HepG2 (cell line): ENCODE measurements at places on chromosomes 6 and 20.

DNA sequence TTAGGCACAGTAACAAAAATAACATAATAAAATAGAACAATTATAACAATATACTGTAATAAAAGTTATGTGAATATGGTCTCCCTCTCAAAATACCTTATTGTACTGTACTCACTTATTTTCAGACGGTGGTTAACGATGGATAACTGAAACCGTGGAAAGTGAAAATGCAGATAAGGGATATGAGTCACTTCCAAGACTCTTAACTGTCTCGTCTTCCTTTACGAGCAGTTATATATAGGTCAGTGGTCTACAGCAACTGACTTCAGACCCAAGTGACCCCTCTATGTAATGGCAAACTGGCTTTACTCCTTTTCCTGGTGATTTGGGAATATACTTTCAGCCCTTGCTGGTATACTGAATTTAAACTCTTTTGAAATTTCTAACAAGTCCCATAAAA is 261.4 kb downstream of the SLC35F1 start:
- DNase-seq, result no peak

- DNase-seq, result no peak
Observed at GRCh38 chr20:23605867-23606651, at the start of gene CST9. TSS of gene CST9 (minus strand) at chr20:23605917. CDS start at chr20:23605864, 53 bp downstream.

GRCh38 chr20:34268145-34268544 is 26.9 kb downstream of the ASIP start:
- no peak for DNase-seq

GRCh38 chr6:106579281-106579680 is 50.0 kb downstream of the RTN4IP1 start:
- DNase-seq, result no peak

- DNase-seq, result peak; percentile 43
Observed at GRCh38 chr6:2140438-2141128, 104.8 kb downstream of the GMDS start.

DNA sequence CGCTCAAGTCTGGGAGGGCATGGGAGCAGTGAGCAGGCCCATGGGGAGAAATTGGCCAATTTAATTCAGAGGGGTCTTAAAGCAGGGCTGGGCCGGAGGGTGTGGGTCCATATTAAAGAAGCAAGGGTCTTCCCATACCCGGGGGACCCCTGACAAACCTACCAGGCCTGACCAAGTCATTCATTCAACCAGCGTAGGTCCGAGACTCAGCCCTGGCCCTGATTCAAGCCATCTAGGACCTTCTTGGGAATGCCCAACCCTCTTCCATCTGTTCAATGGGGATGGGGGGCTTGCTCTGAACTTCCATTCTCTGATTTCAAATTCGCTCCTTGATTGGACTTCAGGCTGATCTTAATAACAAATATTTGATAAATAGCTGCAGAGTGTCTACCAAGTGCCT is 7.3 kb downstream of the ADIG start:
- no peak for DNase-seq

GRCh38 chr20:2282181-2282580 is 13.6 kb upstream of the TGM3 start:
- DNase-seq, result no peak
